WERI-Rb-1 (cell line): ENCODE measurements at places on chromosomes 5 and 9.

DNA sequence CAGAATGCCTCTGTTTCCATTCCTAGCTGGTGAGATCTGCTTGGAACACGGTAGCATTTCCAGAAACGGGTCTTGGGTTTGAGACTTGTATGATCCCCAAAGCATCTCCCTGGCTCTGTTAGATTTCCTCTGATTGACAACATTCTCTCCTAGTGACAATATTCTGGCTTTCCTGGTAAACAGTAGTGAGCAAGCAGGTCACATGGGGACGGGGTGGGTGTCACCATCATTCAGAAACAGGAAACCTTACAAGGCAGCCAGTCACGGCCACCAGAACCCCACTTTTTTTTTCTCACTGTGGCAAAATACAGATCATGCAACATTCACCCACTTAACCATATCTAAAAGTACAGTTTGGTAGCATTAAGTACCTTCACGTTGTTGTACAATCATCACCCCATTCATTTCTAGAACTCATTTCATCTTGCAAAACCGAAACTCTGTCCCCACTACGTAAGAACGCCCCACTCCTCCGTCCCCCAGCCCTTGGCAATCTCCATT lies 90.1 kb upstream of the LMX1B start:
- DNase-seq, result no peak

GRCh38 chr5:2486373-2486772 lies 265.1 kb downstream of the IRX2 start:
- DNase-seq, result no peak

DNA sequence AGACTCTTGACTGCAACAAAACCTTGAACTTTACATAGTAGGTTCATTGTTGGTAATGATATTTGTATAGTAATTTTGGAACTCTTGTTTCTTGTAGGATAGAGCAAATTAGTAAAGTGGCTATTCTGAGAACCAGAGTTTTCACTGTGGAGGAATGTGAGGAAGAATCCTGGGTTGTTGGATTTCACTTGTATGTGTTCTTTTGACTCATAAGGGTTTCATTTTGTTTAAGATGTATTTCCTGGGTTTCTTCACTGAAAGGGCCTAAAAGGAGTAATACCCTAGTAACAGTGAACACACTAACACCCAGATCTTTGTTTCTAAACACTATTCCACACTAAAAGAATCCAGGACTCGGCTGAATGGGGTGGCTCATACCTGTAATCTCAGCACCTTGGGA lies 20.1 kb downstream of the TTC1 start:
- DNase-seq, result no peak

- DNase-seq, result no peak
Observed at GRCh38 chr9:13513286-13513685, 233.8 kb upstream of the MPDZ start.

- peak; percentile 5 for DNase-seq
Observed at GRCh38 chr9:114282926-114283325, 40.0 kb upstream of the ORM1 start.

- DNase-seq, result no peak
Observed at GRCh38 chr5:176575066-176575465, 25.9 kb downstream of the CDHR2 start.

GRCh38 chr9:35258660-35259474 lies 97.1 kb downstream of the UNC13B start:
- peak; percentile 73 for DNase-seq

- DNase-seq, result no peak
Observed at GRCh38 chr5:102998224-102998623, 121.7 kb downstream of the GIN1 start.

- peak; percentile 41 for DNase-seq
Observed at GRCh38 chr9:112007575-112008240, 111.1 kb downstream of the UGCG start.

DNA sequence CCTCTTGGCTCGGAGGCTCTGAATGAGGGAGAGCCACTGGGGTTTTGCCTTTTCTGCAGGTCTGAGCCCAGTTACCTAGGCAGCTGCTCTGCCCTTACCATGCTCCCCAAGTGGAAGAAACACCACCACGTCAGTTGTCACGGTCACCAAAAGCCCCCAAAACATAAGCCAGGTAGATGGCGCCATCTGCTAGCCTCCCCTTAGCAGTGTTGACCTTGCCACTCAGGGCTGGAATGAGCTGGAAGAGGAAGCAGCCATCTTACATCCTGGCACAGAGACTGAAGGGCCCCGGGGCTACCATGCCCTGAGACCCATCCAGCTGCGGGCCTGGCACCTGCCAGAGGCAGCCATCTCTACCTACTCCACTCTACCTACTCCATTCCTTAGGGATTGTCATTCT lies 7.4 kb downstream of the ZER1 start:
- peak; percentile 34 for DNase-seq

GRCh38 chr5:55081541-55081940 lies 20.9 kb upstream of the GZMA start:
- DNase-seq, result no peak

DNA sequence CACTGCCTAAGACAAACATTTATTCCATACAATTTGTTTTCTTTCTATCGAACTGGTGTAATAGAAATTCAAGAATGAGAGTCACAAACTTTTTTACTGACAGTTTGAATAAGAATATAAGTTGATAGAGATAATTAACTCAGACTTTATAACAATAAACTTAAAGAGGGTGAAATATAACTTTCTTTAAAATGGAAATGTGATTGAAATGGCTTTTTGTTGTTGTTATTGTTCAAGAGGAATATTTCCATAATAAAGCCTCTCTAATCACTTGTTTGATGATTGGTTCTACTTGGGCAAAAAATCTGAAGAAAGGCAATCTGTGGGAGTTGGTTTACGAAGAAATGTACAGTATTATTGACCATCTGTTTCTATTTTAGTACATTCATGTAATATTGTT lies 79.3 kb downstream of the ST8SIA4 start:
- no peak for DNase-seq

GRCh38 chr9:131129183-131129582 lies 3.8 kb downstream of the NUP214 start:
- no peak for DNase-seq

DNA sequence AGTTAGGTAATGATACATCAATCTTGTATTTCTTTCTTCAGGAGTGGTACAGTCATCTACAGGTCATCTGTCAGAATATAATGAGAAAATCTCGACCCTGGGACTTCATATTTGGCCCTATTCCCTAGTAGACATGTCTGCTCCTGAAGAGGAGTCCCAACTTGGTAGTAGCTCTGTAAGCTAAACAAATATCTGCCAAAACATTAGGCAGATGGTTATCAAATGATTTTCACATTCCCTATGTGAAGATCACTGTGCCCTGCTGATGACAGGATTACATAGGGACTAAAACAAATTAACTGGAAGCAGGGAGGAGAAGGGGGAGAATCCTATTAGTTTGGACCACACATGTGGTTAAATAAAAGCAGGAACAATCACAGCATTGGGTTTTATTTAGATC lies 138.6 kb upstream of the NFIB start:
- no peak for DNase-seq

GRCh38 chr9:76595645-76596044 lies 136.7 kb downstream of the GCNT1 start:
- DNase-seq, result no peak

DNA sequence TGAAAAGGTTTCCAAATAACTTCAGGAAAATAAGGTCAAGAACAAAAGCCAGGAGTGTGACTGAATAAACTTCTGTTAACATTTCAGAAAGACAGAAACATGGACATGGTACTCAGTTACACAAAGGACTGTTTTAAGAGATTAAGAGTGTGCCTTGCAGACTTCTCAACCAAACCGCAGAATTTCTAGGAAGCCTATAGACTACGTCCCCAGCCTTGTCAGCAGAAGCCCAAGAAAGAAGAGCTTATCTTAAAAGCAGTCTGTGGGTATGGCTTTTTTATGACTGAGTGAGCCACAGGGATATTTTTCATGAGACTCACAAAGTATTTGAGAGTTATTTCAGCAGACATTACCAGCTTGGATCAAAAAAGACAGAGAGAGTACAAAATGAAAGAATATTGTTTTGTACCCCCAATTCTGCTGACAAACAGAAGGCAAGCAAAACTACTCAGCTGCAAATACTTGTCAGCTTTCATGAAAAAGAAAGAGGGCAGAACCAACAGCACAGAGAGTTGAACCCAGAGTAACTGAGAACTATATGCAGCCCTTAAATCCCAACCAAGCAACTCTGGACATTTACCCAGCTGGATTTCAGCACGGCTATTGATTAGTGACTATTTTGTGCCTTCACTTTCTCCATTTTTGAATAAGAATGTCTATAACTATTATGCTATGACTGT lies 711.0 kb upstream of the CTNND2 start:
- no peak for DNase-seq

- DNase-seq, result no peak
Observed at GRCh38 chr9:2377117-2377516, 244.5 kb upstream of the VLDLR start.

DNA sequence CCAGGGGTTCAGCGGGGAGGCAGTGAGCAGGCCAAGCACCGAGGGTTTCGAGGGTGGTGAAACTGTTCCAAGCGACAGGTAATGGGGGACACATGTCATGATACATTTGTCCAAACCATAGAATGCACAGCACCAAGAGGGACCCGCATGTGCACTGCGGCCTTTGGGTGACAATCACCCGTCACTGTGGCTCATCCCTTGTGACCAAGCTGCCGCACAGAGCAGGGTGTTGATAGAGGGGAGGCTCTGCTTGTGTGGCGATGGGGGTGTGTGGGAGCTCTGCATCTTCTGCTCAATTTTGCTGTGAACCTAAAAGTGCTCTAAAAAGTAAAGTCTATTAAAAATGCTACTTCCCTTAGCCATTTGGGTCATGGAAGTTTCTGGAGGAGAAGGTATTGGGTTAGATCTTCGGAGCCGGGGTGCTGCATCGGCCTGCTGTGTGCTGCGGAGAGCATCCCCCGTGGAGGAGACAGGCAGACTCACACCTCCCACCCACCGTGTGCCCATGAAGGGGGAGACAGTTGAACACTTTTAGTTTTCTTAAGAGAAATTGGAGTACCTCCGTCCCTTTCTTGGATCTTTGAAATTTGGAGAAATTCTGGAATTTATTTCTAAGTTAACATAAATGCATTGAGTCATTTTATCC lies 280.4 kb upstream of the IRX2 start:
- no peak for DNase-seq

DNA sequence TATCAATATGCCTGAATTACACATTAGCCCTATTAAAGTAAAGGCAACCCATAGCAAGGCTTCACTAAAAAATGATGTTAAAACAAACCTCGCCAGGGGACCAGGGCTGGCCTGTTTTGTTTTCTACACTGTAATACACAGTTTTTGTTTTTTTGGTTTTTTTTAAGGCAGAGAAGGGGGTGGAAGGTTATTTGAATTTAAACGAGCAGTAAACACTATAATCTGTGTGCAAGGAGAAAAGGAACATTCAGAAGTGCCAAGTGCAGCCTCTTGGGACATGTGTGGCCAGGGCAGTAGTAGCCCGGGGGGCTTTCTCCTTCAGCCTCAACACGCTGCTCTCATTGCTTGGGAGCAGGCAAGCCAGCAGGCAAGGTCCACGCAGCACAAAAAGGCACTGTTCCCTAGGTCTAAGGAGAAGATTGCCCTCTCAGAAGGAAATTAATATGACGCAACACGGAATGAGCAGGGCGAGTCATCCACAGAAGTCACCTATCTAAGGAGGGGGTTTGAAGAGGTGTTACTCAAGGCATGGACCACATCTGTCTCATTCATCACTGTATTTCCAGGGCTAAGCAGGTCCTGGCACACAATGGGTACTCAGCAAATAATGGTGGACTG lies 16.2 kb downstream of the SIL1 start:
- no peak for DNase-seq

GRCh38 chr9:90807006-90807405 lies 5.4 kb downstream of the SYK start:
- DNase-seq, result no peak

DNA sequence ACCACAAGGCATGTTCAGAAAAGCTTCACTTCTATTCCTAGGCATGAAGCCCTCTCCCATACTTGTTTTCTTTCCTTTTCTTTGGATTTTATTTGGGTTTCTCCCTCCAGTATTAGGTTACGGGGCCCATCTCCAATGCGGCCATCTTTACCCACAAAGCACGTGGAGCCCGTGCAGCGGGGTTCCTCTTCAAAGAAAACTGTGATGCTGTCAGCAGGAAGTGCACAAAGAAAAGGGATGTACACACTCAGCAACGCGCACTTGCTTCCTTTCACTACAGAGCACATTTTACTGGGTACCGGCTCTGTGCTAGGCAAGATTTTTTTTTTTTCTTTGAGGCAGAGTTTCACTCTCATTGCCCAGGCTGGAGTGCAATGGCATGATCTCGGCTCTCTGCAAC lies 106.6 kb downstream of the COL23A1 start:
- no peak for DNase-seq

GRCh38 chr5:138466125-138466899 lies 1.0 kb downstream of the EGR1 start:
- DNase-seq, result no peak

DNA sequence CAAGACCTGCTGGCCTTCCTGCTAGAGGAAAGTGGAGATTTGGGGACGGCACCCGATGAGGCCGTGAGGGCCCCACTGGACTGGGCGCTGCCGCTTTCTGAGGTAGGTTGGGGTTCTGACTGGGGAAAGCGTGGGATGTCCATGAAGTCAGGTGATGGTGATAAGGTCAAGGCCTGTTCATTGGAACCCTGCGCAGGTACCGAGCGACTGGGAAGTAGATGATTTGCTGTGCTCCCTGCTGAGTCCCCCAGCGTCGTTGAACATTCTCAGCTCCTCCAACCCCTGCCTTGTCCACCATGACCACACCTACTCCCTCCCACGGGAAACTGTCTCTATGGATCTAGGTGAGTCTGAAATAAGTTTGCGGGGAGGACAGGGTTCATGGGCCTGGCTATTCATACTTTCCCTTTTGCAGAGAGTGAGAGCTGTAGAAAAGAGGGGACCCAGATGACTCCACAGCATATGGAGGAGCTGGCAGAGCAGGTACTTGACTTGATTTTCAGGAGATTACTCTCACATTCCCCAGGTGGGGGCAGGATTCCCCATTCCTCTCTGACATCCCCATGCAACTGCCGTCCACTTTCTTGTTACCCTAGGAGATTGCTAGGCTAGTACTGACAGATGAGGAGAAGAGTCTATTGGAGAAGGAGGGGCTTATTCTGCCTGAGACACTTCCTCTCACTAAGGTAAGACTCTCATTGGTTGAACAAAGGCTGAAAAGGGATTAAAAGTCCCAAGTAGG lies 505 bp downstream of the CREB3 start:
- DNase-seq, result peak; percentile 75

DNA sequence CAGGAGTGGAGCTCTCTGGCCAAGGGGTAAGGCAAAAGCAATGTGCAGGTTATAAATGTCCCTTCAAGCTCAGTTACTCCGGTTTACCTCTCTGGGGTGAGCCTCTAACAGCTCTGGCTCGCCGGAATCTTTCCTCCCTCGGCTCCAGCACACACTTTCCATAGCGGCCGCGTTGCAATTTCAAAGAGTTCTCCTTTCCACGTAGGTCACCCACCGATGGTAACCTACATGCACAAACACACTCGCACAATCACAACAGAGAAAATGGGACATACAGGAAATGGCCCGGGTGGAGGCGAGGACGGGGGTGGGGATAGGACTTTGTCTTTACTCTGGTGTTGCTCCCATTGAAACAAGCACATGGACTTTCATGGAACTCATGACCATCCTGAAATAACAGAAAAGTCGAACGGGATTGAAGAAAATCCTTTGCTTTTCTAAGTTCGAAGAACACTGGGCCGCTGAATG lies 1.2 kb downstream of the LHFPL2 start:
- no peak for DNase-seq
